ENCODE measurements at places on chromosomes 16 and 17.

DNA sequence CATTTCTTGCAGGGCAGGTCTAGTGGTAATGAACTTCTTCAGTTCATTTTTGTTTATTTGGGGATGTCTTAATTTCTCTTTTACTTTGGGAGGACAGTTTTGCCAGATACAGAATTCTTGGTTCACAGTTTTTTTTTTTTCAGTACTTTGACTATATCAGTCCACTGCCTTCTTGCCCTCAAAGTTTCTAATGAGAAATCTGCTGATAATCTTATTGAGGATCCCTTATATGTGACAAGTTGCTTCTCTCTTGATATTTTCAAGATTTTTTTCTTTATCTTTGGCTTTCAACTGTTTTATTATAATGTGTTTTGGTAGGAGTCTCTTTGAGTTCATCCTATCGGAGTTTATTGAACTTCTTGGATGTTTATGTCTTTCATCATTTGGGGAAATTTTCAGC lies 42.8 kb downstream of the CLEC19A start:
- no peak for DNase-seq

DNA sequence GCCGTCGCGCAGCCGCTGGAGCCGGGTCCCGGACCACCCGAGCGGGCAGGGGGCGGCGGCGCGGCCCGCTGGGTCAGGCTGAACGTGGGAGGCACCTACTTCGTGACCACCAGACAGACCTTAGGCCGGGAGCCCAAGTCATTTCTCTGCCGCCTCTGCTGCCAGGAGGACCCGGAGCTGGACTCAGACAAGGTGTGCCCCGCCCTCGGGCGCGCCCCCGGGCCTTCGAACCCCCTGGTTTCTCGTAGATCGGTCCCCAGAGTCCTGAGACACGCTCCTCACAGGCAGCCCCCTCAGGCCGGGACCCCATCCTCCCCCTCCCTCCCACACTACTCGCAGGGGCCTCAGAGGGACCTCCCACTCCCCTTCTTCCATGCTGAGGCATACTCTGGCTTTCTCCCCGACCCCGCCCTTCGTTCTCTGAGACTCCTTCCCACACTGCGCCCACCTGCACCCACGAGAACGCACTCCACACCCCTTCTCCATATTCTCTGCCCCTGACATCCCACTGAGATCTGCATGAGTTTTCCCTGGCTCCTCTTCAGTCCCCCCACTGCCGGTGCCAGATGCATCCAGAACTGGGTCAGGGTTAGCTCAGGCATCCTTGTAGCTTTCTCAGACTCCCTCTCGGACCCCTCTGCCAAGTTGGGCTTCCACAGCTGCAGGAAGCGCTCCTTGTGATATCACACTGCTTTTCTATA lies 523 bp downstream of the KCTD2 start:
- DNase-seq: no peak

- no peak for DNase-seq
Observed at GRCh38 chr17:69485901-69486643, 71.6 kb downstream of the MAP2K6 start.

DNA sequence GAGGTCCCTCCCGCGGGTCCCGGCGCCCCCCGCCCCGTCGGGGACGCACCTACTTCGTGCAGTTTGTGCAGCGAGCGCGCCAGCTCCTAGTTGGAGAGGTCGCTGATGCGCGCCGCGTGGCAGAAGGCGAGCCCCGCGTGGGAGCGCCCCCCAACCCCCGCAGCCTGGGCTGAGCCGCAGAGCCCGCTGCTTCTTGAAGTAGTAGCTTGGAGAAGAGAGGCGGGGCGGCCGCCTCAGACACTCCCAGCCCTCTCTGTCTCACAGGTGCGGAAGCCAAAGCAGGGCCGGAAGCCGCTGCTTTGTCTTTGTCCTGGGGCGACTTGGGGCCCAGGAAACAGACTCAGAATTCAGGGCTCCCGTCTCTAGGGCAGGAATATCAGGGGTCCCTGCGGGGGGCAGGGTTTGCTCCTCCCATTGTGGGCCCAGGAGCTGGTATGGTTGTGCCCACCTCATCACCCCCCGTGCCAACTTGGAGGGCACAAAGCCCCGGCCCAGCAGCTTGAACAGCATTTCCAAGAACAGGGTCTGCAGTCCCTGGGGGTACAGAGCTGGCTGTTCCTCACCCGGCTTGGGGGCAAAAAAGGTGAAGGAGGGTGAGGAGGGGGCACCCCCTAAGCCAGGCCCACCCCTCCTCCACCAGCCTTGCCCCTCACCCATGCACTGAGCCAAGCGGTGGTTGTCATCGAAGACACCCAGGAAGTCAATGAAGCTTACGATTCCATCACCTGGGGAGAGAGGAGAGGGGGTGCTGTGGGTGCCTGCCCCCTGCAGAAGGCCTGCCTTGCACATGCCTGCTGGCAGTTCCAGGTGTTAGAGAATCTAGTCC lies 13.5 kb downstream of the SPATA32 start:
- DNase-seq: peak; percentile 78

- peak; percentile 32 for DNase-seq
Observed at GRCh38 chr17:29243792-29244191, 2.9 kb upstream of the CRYBA1 start.

DNA sequence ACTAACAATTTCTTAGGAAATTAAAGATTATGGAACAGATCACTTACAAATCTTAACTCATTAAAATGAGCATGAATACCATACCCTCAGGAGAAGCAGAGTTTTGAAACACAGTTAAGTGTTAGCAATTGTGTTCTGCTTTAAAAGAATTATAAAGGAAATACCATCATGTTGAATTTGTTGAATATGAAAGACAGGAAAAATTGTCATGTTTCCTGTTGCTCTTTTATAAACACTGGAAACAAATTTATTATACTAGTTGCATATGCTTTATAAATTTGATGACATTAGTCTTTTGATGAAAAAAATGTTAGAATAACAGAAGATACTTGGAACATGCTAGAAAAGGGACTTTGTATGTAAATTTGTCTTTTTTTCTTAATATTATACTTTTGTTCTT lies 59.7 kb downstream of the VMP1 start:
- no peak for DNase-seq

DNA sequence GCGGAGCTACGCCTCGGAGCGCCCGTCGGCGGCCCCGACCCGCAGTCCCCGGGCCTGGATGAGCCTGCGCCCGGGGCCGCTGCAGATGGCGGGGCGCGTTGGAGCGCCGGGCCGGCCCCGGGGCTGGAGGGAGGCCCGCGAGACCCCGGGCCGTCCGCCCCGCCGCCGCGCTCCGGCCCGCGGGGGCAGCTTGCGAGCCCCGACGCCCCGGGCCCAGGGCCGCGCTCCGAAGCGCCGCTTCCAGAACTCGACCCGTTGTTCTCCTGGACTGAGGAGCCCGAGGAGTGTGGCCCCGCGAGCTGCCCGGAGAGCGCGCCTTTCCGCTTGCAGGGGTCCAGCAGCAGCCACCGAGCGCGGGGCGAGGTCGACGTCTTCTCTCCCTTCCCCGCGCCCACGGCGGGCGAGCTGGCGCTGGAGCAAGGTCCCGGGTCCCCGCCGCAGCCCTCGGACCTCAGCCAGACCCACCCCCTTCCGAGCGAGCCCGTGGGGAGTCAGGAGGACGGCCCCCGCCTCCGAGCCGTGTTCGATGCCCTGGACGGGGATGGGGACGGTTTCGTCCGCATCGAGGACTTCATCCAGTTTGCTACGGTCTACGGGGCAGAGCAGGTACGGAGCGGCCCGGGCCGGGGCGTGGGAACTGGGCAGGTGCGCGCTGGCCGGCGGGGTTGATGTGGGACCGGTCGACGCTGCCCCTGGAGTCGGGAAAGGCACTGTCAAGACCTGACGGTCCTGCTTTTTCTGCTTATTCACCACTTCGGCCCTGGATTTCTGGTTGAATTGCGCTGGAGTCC lies 861 bp downstream of the RAB11FIP3 start:
- no peak for DNase-seq

- DNase-seq: no peak
Observed at GRCh38 chr17:760371-760770, 8.3 kb upstream of the GEMIN4 start.

GRCh38 chr17:27579304-27579703 lies 51.7 kb upstream of the LGALS9 start:
- DNase-seq: no peak

DNA sequence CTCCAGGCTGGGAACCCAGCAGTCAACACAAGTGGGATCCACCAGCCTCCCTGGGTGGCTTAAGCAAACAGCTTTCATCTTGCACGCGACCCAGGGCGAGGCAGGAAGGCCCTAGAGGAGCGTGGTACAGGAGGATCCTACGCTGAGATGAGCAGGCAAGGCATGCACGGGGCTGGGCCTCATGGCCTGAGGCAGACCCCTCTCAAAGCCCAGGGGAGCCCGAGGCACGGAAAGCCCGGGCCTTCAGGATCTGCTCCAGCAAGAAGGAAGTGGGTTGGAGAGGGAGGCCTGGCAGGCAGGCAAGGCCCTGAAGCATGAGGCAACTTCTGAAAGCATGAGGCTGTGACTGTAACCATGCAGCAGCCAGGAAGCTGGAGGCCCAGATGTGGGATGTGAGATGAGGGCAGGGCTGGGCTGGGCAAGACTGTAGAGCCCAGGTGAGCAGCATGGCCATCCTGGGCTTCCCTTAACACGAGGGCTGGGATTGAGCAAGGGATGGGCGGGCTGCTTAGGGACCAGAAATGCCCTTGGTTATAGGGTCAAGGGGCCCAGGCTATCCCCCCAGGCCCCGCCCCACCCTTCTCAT lies 338.7 kb downstream of the C16orf95 start:
- no peak for DNase-seq

GRCh38 chr16:80744856-80745255 lies 59.5 kb downstream of the CDYL2 start:
- DNase-seq: no peak

DNA sequence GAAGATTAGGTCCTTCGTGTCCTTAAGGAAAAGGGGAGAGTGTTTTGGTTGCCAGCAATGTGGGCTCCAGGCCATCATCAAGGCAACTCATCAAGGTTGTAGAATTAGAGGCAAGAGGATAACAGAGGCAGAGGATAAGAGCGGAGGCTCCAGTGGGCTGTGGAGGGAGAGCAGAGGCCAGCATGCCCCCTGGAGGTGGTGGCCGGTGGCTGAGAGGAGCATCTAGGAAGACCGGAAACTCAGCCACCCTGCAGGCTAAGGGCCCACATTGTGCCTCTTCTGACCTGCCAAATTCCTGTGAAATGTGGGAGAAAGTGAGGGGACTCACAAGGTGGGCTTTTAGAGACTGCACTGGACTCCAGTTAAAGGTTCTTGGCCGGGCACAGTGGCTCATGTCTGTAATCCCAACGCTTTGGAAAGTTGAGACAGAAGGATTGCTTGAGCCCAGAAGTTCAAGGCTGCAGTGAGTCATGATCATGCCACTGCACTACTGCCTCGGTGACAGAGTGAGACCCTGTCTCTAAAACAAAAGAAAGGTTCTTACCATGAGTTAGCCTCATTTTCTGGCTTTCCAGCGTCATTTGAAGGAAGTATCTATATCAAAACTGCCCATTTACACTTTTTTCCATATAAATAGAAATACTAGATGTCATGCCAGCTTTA lies 62.7 kb upstream of the ADORA2B start:
- no peak for DNase-seq

GRCh38 chr17:2094891-2095535 lies 40.1 kb downstream of the HIC1 start:
- no peak for DNase-seq

DNA sequence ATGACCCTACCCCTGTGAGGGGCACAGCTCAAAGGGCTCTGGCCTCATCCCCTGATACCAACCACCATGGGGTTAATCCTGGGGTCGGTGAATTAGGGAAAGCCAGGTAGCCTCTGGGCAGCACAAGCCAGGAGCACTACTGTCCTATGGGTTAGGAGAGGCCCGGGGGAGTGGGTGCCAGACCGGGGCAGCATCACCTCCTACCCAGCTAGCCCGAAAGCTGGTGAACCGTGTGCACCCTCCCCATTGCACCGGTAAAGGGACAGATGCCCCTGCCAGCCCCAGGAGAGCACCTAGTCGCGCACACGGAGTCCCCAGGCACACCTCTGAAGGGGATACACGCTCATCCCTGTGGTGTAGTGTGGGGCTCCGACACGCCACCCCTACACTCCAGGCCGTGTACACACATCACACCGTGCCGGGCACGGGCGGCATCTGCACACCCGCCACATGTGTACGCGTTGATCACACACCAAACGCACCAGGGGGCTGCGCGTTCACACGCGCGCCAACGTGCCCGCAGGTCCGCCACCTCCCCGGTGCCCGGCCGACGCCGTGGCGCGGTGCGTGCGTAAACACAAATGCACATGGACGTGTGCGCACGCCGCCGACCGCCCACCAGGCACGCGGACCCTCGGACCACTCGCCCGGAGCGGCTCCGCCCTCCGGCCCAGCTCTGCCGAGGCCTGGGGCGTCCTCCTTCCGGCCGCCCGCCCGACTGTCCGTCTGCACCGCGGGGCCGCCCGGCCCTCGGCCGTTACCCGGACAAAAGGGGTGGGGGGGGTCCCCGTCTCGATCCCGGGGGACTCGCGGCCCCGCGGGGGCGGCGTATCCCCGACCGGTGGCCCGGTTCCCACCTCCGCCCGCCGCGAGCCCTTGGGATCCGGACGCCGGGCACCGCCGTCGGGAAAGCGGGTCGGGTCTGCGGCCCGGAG lies 785 bp downstream of the UBALD1 start:
- DNase-seq: peak; percentile 39

- DNase-seq: no peak
Observed at GRCh38 chr17:5793899-5794298, 209.6 kb upstream of the NLRP1 start.

GRCh38 chr16:84531671-84532111 lies 27.2 kb upstream of the MEAK7 start:
- no peak for DNase-seq

DNA sequence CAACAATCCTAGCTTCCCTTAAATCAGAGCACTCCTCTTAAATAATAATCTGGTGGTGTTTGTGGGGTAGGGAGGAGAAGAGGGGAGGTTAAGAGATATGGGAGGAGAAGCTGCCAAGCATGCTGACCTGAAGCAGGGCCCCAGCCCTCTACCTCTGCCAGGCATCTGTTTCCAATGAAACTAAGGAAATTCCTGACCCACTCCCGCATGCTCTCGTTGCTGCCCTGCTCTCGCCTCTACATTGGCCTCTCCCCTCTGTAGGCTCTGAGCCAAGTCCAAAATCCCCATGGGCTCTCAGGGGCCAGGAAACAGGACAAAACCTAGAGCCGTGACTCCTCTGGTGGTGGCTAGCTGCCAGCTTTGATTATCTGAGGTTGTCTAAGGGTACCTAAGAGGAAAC lies 559.5 kb upstream of the CDH11 start:
- DNase-seq: no peak

DNA sequence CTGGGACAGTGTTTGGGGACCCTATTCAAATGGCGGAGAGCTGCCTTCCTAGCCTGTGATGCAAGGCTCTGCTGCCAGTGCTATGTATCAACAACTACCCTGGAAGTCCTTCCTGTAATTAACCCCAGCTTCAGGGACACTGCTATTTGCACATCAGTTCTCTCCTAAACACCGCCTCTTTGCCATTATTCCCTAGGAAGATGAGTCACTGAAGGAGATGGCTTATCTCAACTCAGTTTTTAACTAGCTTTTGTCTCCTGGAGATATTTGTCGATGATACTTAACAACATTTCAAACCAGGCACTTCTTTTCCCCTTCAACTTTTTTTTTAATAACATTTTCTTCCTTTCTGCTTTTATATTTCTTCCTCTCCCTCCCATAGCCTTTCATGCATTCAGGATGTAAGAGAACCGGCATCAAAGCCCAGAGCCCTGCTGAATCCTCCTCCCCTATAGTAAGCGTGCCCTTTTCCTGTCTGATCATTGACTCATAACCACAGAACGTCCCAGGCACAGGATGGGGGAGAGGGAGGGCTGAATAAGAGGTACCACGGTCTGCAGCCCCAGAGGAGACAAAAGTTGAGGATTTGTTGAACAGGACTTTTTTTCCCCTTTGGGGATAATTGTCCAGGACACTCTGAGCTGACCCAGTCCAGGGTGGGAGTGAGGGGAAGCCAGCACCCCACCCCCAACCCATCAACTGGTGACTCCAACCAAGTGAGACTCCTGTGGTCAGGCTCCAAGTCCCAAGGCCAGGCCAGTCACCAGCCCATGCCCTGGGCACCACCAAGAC lies 387.8 kb upstream of the SALL1 start:
- DNase-seq: no peak
